ENCODE measurements at places on chromosomes 5 and 9. TPM values are rescaled to one million over a fixed set of nuclear protein-coding genes. Genes with fewer than 3 reads are reported as not detected.

ZNF879 gene
- 5.9 TPM for total RNA-seq

DNA sequence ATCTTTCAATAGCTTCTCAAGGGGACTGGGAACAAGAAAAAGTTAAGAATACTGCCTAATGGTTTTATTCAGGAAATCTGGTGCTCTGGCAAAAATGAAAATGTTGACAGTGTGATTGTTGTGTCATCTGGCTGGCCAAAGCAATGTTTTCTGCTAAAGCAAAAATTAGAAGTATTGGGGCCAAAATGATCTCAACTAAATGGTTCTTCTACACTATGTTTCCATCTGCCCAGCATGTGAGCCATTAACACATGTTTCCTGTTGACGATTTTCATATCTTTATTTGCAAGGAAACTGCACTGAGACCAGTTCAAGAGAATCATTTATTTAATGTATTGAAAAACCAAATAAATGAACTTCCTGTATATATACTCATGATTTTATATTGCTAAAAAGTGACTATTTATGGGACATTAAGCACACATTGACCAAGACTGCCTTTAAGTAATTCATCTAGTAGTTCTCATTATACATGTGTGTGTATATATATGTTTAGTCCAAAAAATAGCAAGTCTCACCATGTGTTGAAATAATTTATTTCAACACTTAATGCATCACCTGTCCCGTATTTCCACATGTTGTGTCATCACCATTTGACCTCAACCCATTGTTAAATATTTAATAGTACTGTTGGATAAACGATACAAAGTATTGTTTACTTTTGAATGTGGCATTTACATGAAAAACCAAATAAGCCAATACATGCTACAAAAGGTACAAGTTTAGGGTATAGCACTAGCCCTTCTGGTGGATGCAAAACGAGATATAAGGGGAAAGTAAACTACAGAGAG is 7.5 kb upstream of the FST start:
- H3K4me1 ChIP-seq, result no peaks in the 10 kb centered on the region
- H3K36me3 ChIP-seq, result no peaks in the 10 kb centered on the region
- DNase-seq, result no peak
- H3K27ac ChIP-seq, result no peak overlapping the region

DNA sequence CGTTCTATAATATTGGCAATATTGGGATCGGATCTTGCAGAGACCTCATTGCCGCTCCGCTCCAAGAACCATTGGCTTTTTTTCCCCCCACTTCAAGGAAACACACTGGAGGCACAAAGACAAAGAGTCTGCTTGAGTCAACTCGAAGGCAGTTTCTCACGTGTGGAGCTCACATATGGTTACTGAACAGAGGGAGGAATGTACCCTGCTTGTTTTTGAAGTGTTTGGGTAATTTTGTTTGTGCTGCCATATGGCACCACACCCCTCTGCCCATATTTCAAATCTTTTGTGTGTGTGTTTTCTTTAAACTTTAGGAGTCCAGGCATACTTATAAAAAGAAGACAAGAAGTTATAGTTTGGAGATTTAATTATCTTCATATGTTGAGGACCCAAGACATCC is 595.9 kb downstream of the DTWD2 start:
- H3K36me3 ChIP-seq, result no peaks in the 10 kb centered on the region
- H3K4me3 ChIP-seq, result no peak overlapping the region
- no peaks in the 10 kb centered on the region for H3K4me1 ChIP-seq
- no peaks in the 10 kb centered on the region for H3K27me3 ChIP-seq
- H3K27ac ChIP-seq, result no peak overlapping the region
- no peak for DNase-seq

DNA sequence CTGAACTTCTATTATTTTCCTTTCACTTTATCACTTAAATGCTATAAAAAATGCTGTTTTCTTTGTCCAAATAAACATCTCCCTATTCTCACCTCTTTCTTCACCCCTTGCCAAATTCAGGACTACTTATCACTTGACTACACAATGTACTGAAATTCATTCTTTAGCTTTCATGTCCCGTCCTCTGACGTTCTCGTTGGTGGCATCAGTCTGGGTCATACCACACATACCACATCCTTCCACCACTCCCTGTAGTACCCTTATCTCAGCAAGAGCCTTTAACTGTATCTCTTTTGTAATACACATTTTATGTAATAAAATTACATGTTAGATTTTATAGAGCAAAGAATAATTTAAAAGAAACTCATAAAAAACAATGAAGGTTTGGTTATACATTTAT is 231.1 kb upstream of the PAPPA start:
- peaks cover 7% of the 10 kb centered on the region for H3K4me1 ChIP-seq
- no peak for DNase-seq
- H3K27me3 ChIP-seq, result no peaks in the 10 kb centered on the region

FOXD4L4 gene
- total RNA-seq, result not detected

DNA sequence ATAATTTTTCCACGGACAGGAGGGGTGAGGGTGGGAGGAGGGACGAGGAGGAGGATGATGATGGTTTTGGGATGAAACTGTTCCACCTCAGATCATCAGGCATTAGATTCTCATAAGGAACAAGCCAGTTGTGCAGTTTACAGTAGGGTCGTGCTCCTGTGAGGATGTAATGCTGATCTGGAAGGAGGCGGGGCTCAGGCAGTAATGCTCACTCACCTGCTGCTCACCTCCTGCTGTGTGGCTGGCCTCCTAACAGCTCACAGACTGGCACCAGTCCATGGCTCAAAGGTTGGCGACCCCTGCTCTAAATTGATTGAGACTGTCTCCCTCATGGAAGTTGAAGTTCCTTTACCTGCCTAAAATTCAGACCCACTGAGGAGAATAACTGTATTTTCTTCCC is 33.2 kb downstream of the ANKRA2 start:
- no peak overlapping the region for H3K4me3 ChIP-seq
- no peaks in the 10 kb centered on the region for H3K27me3 ChIP-seq
- H3K4me1 ChIP-seq, result no peaks in the 10 kb centered on the region
- H3K36me3 ChIP-seq, result no peaks in the 10 kb centered on the region
- no peak overlapping the region for H3K27ac ChIP-seq

TTC16 gene
- 0.25 TPM for total RNA-seq
